ENCODE measurements at places on chromosomes 1 and 21.

GRCh38 chr1:3610527-3611169 lies 660 bp downstream of the MEGF6 start:
- no peak for DNase-seq

DNA sequence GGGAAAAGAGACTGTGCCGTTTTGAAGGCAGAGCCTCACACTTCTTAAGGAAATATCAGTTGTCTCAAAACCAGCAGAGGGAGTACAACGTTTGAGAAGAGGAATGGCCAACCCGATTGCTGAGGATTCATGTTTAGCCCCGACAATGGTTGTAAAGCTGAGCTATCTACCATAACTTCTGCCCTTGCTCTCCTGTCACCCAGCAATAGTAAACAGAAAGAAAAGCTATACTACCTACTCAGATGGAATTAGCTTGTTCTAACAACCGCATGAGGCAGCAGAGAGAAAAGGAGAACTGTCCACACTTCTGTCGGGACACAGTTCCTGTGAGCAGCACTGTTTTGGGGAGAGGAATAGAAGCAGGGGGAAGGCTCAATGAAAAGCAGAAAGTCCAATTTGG lies 91.2 kb downstream of the SLC45A1 start:
- DNase-seq, result peak; percentile 48

- DNase-seq, result no peak
These were observed 70.3 kb upstream of the JAK1 start for GRCh38 chr1:65036570-65037051.

DNA sequence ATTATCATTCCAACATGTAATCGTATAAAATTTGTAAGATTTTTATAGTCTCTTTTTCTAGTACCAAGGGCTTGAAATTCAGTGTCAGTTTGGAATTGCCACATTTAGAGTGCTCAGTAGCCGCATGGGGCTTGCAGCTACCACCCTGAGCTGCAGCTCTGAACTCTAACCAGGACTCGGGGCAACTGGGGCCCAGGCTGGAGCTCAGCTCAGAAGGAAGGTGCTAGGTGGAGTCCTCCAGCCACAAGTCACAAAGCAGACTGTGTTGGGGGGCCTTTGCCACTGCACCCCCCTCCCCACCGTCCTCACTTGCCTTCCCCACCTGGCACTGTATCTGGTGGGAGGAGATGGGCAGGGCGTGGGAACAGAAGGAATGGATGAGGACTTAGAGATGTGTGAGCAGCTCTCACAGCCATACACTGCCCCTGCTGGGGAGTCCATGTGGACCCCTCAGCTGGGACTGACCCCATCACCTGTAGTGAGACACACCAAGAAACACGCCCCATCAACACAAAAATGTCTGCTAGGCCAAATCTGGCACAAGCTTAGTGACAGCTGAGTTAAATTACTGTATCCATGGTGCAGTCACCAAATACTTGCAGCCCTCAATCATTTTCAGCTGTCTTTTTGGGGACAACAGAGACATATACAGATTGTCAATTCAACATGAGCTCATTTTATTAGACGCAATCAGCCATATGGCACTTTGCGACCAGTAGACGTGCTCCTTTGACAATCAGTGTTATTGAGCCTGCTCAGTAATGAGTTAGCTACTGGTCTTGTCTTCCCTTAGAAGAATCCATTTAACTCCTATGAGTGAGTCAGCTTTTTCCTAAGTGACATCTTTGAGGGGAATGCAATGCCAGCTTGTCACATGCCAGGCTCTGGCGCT lies 241.7 kb upstream of the RAB4A start:
- no peak for DNase-seq

GRCh38 chr1:69291541-69291940 lies 276.2 kb upstream of the LRRC7 start:
- no peak for DNase-seq

- no peak for DNase-seq
These were observed 27.6 kb downstream of the TENT5C start for GRCh38 chr1:117633423-117633822.

DNA sequence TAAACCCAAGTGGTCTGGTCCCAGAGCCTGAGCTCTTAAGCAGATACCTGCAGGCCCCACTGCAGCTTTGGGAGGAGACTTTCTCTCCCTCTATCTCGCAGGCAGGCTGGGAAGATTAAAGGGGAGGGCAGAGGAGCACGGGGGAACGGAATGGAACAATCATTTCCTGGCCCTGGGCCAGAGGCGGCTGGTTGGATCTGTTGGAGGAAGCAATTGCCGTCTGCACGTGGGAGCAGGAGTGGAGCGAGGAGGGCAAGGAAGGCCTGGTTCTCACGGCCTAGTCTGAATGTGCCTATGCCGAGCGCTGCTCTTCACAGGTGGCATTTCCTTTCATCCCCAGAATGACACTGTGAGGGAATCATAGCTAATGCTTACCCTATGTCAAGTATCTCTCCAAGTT lies 23.7 kb downstream of the NKAIN1 start:
- DNase-seq, result peak; percentile 23

DNA sequence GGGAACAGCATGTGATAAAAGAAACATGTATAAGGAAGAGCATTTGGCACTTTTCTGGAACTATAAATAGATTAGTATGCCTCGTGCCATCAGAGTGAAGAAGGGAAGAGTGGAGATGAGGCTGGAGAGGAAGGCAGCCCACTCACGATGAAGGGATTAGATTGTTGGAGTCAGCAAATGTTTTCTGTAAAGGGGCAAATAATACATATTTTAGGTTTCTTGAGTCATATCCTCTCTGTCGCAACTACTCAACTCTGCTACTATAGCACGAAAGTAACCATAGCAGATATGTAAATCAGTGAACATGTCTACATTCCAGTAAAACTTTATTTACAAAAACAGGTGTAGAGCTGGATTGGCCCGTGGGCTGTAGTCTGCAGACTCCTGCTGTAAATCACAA lies 147.8 kb downstream of the TENT5C start:
- DNase-seq, result peak; percentile 66

All from EL (cell line).